ENCODE measurements at places on chromosomes 12 and 14.

DNA sequence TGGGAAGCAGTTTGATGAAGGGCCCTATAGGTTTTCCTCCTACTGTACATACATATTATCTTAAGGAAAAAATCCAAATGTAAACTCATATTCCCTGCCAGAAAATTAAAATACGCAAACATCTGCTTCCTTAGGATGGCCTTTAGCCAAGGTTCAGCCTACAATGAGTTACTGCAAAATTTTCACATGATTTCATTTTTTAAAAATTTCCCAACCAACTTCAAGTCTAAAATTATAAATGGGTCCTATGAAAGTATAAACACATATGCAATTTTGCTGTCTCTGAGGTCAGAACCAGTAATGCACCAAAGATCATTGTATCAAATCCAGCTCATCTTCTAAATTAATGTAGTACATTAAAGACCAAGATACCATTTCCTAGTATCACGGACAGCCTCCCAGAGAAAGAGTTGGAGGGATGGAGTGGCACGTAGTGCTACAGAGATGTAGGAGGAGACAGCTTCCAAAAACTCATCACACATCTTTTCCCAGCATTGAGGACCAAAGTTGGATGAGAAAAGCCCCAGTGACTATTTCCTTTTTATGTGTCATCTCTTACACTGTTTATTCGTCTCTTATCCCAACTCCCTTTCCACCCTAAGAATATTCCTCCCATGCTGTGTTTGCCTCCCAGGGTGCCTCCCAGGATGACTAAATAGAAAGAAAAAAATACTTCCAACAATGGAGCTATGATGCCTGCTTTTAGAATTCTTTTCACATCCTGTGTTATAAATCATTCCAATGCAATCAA, 92.3 kb upstream of the SLCO1C1 start:
- peak; percentile 51 for DNase-seq

- DNase-seq: peak; percentile 2
Measured at GRCh38 chr14:77707724-77708408, at the start of the genes ALKBH1 and SLIRP. Gene ALKBH1 (minus strand): TSS chr14:77708023. CDS start chr14:77708004, 19 bp downstream. Gene SLIRP (plus strand): TSS chr14:77708103. CDS start chr14:77708112, 9 bp downstream.

GRCh38 chr12:48037267-48037915, 33.1 kb upstream of the COL2A1 start:
- DNase-seq: no peak

GRCh38 chr14:38207377-38207735, 348 bp upstream of the SSTR1 start:
- DNase-seq: no peak
